ENCODE measurements at places on chromosomes 11 and 22. TPM values are rescaled to one million over a fixed set of nuclear protein-coding genes. Genes with fewer than 3 reads are reported as not detected.
A peak's percentile ranks its signal among the peaks of the same experiment; 100 is the strongest.

DNA sequence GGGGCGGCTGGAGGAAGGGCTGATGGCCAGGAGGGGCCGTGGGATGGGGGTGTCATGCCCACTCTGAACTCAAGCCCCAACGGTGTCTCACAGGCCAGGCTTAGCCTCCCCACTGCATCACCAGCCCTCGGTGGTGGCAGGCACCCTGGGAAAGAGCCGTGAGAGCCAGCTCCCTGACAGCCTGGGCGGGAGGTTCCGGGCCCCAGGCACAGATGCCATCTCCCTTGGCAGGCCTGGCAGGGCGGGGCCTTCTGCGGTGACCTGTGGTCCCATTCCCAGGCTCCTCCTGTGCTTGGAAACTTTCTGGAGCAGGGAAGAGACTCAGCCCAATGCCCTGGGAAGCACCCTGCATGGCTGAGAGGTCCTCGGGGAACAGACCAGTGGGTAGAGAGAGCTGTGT lies 4.8 kb downstream of the PHLDA2 start:
- no peak overlapping the region for H3K27ac ChIP-seq
- H3K4me1 ChIP-seq = peaks cover 3% of the 10 kb centered on the region
- no peaks in the 10 kb centered on the region for H3K36me3 ChIP-seq
- no peak for DNase-seq
- H3K4me3 ChIP-seq = no peak overlapping the region
- peaks cover 28% of the 10 kb centered on the region for H3K27me3 ChIP-seq

DNA sequence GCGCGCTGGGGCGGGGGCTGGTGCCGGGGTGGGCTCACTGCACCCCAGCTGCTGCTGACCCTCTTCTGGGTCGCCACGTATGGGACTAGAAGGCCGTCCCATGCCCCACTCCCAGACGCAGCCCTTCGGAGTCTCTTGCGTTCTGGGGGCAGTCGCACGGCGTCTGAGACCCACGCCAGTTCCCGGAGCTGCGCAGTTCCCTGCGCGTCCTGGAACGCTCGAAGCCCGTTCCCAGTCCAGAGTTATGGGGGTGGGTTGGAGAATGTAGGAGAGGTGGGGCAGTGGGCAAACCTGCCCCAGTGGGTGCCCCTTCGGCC lies 375 bp downstream of the LAYN start:
- DNase-seq = no peak
- H3K27me3 ChIP-seq = peaks cover 59% of the 10 kb centered on the region
- no peak overlapping the region for H3K27ac ChIP-seq

- peak overlapping the region; percentile 77 for H3K4me3 ChIP-seq
- DNase-seq = no peak
- H3K4me1 ChIP-seq = peaks cover 17% of the 10 kb centered on the region
- H3K27me3 ChIP-seq = no peaks in the 10 kb centered on the region
Measured at GRCh38 chr11:47216121-47216798, 1.5 kb downstream of the DDB2 start.

- peak; percentile 99 for DNase-seq
- no peaks in the 10 kb centered on the region for H3K36me3 ChIP-seq
- peak within 1 kb of the TSS; percentile 78 for H3K27ac ChIP-seq
- H3K27me3 ChIP-seq = peaks cover 4% of the 10 kb centered on the region
- peak within 1 kb of the TSS; percentile 86 for H3K4me3 ChIP-seq
Measured at GRCh38 chr22:43014869-43015676, at the start of gene PACSIN2. PACSIN2 (minus strand) TSS chr22:43015149; CDS start chr22:42912080, 103,069 bp downstream.

Gene DUSP8
- total RNA-seq = 3.3 TPM

DNA sequence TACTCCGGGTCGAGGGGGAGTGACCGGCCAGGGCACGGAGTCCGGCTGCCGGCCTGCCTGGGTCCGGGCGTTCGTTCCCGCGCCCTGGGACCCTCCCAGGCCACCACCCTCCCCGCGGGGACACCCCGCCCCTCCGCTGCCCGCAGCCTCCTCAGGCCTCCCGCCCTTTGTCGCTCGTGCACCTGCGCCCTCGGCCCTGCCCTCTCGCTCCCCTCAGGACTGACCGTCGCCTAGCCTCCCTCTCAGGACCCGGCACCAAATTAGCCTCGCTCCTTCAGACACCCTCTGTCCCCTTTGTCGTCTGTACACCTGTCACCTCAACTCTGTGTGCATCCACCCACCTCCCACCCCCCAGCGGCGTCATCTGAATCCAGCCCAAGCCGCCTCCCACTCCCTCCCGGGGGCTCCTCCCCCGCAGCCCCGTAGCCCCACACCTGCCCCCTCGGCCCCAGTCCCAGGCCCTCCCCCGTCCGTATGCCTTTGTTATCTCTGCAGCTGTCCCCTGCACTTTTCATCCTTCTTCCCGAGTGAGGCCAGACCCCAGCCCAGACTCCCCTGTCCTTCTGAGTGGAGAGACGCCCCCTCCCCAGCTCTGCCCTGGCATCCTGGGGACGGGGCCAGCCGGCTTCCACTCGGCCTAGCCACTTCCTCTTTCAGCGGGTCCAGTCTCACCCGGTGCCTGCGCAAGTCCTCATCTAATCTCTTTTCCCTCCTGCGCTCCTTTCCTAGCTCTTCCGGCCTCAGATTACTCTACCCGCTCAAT lies 643 bp downstream of the TIGD3 start:
- peaks cover 6% of the 10 kb centered on the region for H3K36me3 ChIP-seq
- peaks cover 31% of the 10 kb centered on the region for H3K27me3 ChIP-seq
- no peak overlapping the region for H3K27ac ChIP-seq
- peaks cover 6% of the 10 kb centered on the region for H3K4me1 ChIP-seq
- peak; percentile 64 for DNase-seq

Gene ANGPTL5
- not detected for total RNA-seq

DNA sequence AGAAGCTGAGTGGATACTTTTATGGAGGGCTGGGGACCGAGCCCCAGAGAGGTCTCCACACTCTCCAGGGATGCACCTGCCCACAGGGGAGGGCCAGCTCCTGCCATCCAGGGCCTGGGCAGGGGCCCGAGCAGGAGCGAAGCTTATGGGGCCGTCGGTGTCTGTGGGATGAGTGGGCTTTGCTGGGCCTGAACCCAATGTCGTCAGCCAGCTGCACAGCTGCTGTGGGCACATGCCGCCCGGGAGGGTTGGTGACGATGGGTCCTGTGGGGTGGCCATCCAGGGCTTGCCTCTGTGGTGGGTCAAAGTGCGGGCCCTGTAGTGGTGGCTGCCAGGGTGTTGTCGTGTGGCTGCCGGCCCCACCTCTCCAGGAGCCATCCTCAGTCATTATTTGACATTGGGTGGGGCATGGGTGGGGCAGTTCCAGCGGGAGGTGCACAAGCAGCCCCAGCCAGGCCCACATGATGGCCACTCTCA lies 447.1 kb downstream of the TBC1D22A start:
- no peak overlapping the region for H3K27ac ChIP-seq
- H3K27me3 ChIP-seq = no peaks in the 10 kb centered on the region
- no peaks in the 10 kb centered on the region for H3K36me3 ChIP-seq
- no peak for DNase-seq

Gene CACNA1I
- 2.4 TPM for total RNA-seq

DNA sequence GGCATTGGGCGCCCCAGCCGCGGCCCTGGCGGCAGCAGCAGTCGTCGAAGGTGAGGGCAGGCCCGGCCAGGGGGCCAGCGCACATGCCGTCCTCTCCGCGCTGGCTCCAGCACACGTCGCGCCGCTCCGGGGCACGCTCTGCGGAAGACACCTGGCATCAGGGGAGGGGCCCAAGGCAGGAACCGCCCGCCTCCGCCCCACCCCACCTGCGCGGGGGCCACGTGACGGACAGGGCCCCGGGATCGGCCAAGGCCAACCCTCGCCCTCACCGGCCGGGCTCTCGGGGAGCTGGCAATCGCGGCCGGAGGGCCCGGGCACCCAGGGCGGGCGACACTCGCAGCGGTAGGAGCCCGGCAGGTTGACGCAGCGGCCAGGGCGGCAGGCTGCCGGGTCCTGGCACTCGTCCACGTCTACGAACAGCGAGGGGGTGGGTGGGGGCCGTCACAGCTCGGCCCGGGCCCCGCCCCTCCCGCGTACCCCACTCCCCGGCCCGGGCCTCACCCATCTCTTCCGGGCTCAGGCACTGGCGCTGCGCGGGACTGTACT lies 14.9 kb downstream of the SCYL1 start:
- H3K27me3 ChIP-seq = peaks cover 38% of the 10 kb centered on the region
- peak overlapping the region; percentile 73 for H3K4me3 ChIP-seq
- no peaks in the 10 kb centered on the region for H3K36me3 ChIP-seq
- peak; percentile 79 for DNase-seq
- H3K27ac ChIP-seq = no peak overlapping the region

Gene SLC6A5
- not detected for total RNA-seq

Gene GDPD4
- not detected for total RNA-seq

Gene PHOX2A
- total RNA-seq = not detected

DNA sequence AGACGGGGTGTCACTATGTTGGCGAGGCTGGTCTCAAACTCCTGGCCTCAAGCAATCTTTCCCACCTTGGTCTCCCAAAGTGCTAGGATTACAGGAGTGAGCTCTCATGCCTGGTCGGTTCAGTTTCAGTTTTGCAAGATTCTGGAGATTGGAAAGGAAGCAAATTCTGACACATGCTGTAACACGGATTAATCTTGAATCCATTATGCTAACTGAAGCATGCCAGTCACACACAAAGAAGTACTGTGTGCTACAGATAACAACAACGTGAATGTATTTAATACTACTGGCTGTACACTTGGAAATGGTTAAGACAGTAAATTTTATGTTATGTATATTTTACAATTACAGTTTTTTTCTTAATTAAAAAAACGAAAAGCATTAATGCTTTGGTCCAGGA lies 107.6 kb downstream of the MED15 start:
- no peak overlapping the region for H3K4me3 ChIP-seq
- no peaks in the 10 kb centered on the region for H3K4me1 ChIP-seq
- no peaks in the 10 kb centered on the region for H3K27me3 ChIP-seq
- DNase-seq = no peak

GRCh38 chr11:80281194-80281593 lies 840.4 kb upstream of the TENM4 start:
- DNase-seq = no peak
- H3K4me1 ChIP-seq = no peaks in the 10 kb centered on the region
- no peak overlapping the region for H3K4me3 ChIP-seq
- no peaks in the 10 kb centered on the region for H3K27me3 ChIP-seq

Gene OR10D3
- total RNA-seq = not detected

Gene CDC45
- 23.8 TPM for total RNA-seq

- H3K27ac ChIP-seq = no peak overlapping the region
- no peaks in the 10 kb centered on the region for H3K36me3 ChIP-seq
- H3K4me1 ChIP-seq = no peaks in the 10 kb centered on the region
- no peaks in the 10 kb centered on the region for H3K27me3 ChIP-seq
- DNase-seq = no peak
- H3K4me3 ChIP-seq = no peak overlapping the region
Measured at GRCh38 chr11:548700-549603, 11.6 kb downstream of the LMNTD2 start.

Gene ZNF143
- 44.2 TPM for total RNA-seq

- no peak for DNase-seq
- no peaks in the 10 kb centered on the region for H3K36me3 ChIP-seq
- no peak overlapping the region for H3K27ac ChIP-seq
- no peak overlapping the region for H3K4me3 ChIP-seq
Measured at GRCh38 chr11:13852481-13852880, 110.0 kb upstream of the SPON1 start.

GRCh38 chr11:61921446-61921845 lies 4.1 kb upstream of the RAB3IL1 start:
- no peaks in the 10 kb centered on the region for H3K36me3 ChIP-seq
- DNase-seq = no peak
- H3K4me3 ChIP-seq = no peak overlapping the region
- no peak overlapping the region for H3K27ac ChIP-seq

- DNase-seq = peak; percentile 26
- H3K27ac ChIP-seq = no peak overlapping the region
- no peaks in the 10 kb centered on the region for H3K36me3 ChIP-seq
- H3K27me3 ChIP-seq = no peaks in the 10 kb centered on the region
- H3K4me3 ChIP-seq = no peak overlapping the region
Measured at GRCh38 chr11:38256436-38256835, 1658.4 kb upstream of the RAG2 start.

Gene MN1
- total RNA-seq = 6.8 TPM

DNA sequence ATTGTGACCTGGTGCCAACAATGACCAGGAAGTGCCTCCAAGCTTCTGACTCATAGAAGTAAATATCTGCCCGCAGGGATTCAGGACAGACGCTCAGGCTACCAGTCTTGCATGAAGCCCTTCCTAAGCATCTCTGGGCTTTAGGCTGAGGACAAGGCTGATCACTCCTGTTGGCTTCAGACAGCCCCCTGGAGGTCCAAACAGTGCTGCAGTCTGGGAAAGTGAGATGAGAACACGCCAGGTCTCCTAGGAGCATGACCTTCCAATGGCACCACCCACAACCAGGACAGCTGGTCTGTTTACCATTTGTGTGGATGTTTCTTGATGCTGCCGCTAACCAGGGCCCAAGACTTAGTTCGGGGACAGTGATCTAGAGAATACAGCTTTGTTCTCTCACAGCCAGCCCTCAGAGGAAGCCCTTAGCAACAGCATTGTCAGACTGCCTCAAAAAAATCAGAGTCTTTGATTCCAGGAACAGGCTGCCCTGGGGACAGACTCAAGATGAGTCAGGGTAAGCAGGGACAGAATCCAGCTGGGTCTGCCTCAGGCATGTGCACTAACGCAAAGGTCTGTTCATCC lies 111.2 kb downstream of the ZNF280B start:
- H3K36me3 ChIP-seq = no peaks in the 10 kb centered on the region
- no peaks in the 10 kb centered on the region for H3K4me1 ChIP-seq
- H3K4me3 ChIP-seq = no peak overlapping the region
- no peak overlapping the region for H3K27ac ChIP-seq

DNA sequence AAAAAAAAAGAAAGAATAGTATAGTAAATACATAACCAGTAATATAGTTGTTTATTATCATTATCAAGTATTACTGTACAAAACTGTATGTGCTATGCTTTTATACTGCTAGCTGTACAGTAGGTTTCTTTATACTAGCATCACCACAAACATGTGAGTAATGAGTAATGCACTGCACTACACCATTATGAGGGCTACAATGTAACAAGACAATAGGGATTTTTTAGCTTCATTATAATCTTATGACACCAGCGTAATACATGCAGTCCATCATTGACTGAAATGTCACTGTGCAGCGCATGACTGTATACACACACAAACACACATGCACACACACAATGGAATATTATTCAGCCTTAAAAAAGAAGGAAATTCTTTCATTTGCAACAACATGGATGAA lies 111.5 kb upstream of the ZBED5 start:
- no peak overlapping the region for H3K4me3 ChIP-seq
- H3K27ac ChIP-seq = no peak overlapping the region
- no peak for DNase-seq
- no peaks in the 10 kb centered on the region for H3K36me3 ChIP-seq

Gene TBRG1
- 20.7 TPM for total RNA-seq

Gene CPT1A
- total RNA-seq = 9.5 TPM

DNA sequence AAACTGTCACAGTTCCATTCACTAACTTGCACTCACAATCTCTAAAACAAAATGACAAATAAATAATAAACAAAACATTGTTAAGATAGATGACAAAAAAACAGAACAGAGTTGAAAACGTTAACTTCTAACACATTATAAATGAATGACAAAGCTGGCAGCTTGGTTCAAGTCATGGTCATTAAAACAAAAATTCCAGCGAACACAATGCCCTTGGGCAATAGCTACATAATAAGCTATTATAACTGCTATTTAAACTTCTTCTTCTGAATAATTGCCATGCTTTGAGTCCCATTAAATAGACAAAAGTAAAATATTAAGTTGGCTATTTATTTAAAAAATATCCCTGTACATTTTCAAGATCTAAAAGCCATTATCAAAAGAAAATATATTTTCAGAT lies 54.7 kb downstream of the PICALM start:
- no peak overlapping the region for H3K27ac ChIP-seq
- no peaks in the 10 kb centered on the region for H3K36me3 ChIP-seq
- H3K27me3 ChIP-seq = no peaks in the 10 kb centered on the region
- H3K4me3 ChIP-seq = no peak overlapping the region

- DNase-seq = no peak
- H3K4me3 ChIP-seq = no peak overlapping the region
- H3K27me3 ChIP-seq = no peaks in the 10 kb centered on the region
- H3K36me3 ChIP-seq = no peaks in the 10 kb centered on the region
- no peaks in the 10 kb centered on the region for H3K4me1 ChIP-seq
- H3K27ac ChIP-seq = no peak overlapping the region
Measured at GRCh38 chr11:28701760-28702449, 593.7 kb downstream of the METTL15 start.

Measured in GM23338 (cell line).